ENCODE measurements at places on chromosomes 16 and 17. TPM values are rescaled to one million over a fixed set of nuclear protein-coding genes. Genes with fewer than 3 reads are reported as not detected.

SHISA9 gene
- total RNA-seq: not detected

GRCh38 chr16:86075839-86076440 lies 177.0 kb downstream of the IRF8 start:
- no peaks in the 10 kb centered on the region for H3K36me3 ChIP-seq
- no peak for DNase-seq
- no peak overlapping the region for H3K27ac ChIP-seq
- H3K4me1 ChIP-seq: no peaks in the 10 kb centered on the region
- peaks cover 17% of the 10 kb centered on the region for H3K27me3 ChIP-seq

- no peak overlapping the region for H3K4me3 ChIP-seq
- no peaks in the 10 kb centered on the region for H3K36me3 ChIP-seq
These were observed 457.9 kb upstream of the DYNLRB2 start for GRCh38 chr16:80082906-80083305.

GRCh38 chr16:4103745-4104144 lies 12.5 kb downstream of the ADCY9 start:
- no peak for DNase-seq
- H3K27me3 ChIP-seq: no peaks in the 10 kb centered on the region
- H3K4me1 ChIP-seq: peaks cover 7% of the 10 kb centered on the region
- H3K27ac ChIP-seq: no peak overlapping the region
- no peak overlapping the region for H3K4me3 ChIP-seq

GRCh38 chr17:58417300-58418092 lies at the start of gene RNF43:
Gene RNF43, minus strand, starts transcription at chr17:58417534. Its CDS starts 1,957 bp downstream, at chr17:58415577.
- no peaks in the 10 kb centered on the region for H3K36me3 ChIP-seq
- peak within 1 kb of the TSS; percentile 24 for H3K27ac ChIP-seq
- H3K4me3 ChIP-seq: peak within 1 kb of the TSS; percentile 24
- peak; percentile 93 for DNase-seq
- H3K27me3 ChIP-seq: no peaks in the 10 kb centered on the region

CES1 gene
- total RNA-seq: not detected

CTRL gene
- total RNA-seq: 2.9 TPM

- H3K27ac ChIP-seq: no peak overlapping the region
- no peak for DNase-seq
- no peaks in the 10 kb centered on the region for H3K36me3 ChIP-seq
- H3K27me3 ChIP-seq: no peaks in the 10 kb centered on the region
- no peak overlapping the region for H3K4me3 ChIP-seq
These were observed 115.4 kb upstream of the ZFHX3 start for GRCh38 chr16:73163238-73163815.

TEX19 gene
- total RNA-seq: not detected

GRCh38 chr16:22191532-22192260 lies 14.4 kb upstream of the EEF2K start:
- peak overlapping the region; percentile 99 for H3K27ac ChIP-seq
- H3K36me3 ChIP-seq: peaks cover 2% of the 10 kb centered on the region
- peaks cover 2% of the 10 kb centered on the region for H3K27me3 ChIP-seq
- peaks cover 58% of the 10 kb centered on the region for H3K4me1 ChIP-seq

NPIPA5 gene
- total RNA-seq: 14.9 TPM

- no peaks in the 10 kb centered on the region for H3K36me3 ChIP-seq
- no peaks in the 10 kb centered on the region for H3K4me1 ChIP-seq
- DNase-seq: no peak
- no peak overlapping the region for H3K27ac ChIP-seq
- no peak overlapping the region for H3K4me3 ChIP-seq
These were observed 645.6 kb upstream of the CDH8 start for GRCh38 chr16:62681819-62682218.

DNA sequence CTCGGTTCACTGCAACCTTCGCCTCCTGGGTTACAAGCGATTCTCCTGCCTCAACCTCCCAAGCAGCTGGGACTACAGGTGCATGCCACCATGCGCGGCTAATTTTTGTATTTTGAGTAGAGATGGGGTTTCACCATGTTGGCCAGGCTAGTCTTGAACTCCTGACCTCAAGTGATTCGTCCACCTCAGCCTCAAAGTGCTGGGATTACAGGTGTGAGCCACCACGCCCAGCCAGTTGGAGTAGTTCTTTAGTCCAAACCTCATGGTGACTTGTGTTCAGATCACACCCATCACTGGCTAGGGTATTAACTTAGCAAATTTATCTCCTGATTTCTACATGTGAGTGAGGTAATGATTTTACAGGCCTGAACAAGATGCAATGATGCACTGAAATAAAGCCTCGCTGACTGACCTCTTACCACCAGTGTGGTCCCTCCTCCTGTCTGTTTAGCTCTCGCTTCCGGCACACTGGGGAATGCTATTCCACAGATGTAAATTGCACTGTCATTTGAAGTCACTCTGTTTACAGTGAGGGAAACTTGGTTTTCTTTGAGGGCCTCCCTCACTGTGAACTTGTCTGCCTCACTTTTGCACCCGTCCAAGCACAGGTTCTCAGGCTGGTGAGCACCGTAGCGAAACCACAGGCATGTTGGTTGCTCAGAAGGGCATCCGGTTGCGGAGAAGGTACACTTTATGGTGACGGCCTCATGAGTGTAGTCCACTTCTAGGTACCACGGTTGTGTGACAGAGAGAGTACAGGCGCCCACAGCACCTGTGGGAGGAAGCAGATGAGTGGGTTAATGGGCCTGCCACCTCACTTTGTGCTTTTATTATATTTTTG lies 5.5 kb downstream of the IGSF6 start:
- peak overlapping the region; percentile 79 for H3K27ac ChIP-seq
- no peaks in the 10 kb centered on the region for H3K27me3 ChIP-seq
- peaks cover 52% of the 10 kb centered on the region for H3K4me1 ChIP-seq
- peaks cover 3% of the 10 kb centered on the region for H3K36me3 ChIP-seq
- peak overlapping the region; percentile 30 for H3K4me3 ChIP-seq

DNA sequence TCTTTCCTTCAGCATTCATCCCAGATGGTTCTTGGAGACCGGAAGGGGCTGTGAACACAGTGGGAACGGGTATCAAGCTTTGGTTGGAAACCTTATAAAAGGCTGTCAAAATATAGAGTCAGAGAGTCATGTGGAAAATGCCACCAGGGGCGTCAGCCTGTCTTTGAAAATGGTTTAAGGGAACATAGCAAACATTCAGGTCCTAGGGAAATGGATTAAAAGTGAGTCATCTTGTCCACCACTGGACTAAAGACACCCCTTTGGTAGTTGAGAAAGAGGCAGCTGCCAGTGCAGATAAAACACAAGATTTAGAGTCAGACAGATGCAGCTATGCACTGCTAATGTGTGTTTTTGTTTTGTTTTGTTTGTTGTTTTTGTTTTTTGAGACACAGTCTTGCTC lies 47.8 kb upstream of the BCO1 start:
- peaks cover 5% of the 10 kb centered on the region for H3K27me3 ChIP-seq
- no peak overlapping the region for H3K27ac ChIP-seq
- no peaks in the 10 kb centered on the region for H3K36me3 ChIP-seq
- no peak overlapping the region for H3K4me3 ChIP-seq

DNA sequence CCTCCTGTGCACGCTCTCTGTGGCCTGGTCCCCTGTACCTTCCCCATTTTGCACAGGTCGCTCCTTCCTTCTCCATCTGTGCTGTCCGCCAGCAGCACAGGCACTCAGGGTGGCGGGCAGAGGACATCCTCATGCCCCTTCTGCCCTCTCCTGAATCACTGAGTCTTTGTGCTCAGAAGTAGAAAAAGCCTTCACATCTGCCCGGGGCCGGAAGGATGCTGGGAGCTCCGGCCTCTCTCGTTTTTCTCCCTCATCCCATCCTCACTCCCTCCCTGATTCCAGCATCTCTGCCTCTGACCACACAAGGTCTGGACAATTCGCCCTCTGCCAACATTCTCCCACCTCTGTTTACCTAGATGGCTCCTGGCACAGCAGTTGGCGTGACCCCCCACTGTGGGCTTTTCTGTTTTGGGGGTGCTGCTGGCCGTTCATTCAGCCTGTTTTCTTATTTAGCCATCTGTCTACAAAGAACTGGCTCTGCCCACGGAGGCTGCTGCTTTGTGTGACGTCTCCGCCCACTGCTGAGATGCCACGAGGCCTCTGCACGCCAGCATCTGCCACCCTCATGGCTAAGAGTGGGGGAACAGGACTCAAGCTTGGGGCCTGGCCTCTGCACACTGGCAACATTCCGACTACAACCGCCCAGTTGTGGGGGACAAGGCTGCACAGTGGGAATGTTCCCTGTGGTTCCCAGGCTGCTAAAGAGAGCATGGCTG lies 36.7 kb downstream of the SEC14L5 start:
- H3K27me3 ChIP-seq: peaks cover 13% of the 10 kb centered on the region
- no peak for DNase-seq
- no peaks in the 10 kb centered on the region for H3K36me3 ChIP-seq
- no peak overlapping the region for H3K27ac ChIP-seq
- no peaks in the 10 kb centered on the region for H3K4me1 ChIP-seq
- H3K4me3 ChIP-seq: no peak overlapping the region

DNA sequence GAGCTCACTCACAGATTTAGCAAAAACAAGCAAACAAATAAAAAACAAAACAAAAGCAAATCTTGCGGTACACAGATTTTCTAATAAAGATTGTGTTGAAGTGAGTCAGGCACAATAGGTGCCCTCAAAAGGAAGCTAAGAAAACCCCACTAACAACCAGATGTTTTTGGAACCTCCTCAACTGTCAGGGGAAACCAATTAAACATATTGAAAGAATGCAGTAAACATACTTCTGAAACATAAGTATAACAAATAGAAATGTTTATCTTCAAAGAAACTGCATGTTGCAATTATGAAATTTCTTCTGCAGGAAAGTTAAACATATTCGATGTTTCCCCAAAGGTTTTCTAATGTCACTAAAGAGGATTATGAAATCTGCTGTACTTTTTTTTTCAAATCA lies 110.5 kb upstream of the CORO6 start:
- no peak overlapping the region for H3K27ac ChIP-seq
- H3K4me1 ChIP-seq: peaks cover 25% of the 10 kb centered on the region
- peaks cover 12% of the 10 kb centered on the region for H3K36me3 ChIP-seq
- H3K27me3 ChIP-seq: no peaks in the 10 kb centered on the region
- no peak for DNase-seq
- no peak overlapping the region for H3K4me3 ChIP-seq

- H3K4me3 ChIP-seq: no peak overlapping the region
- DNase-seq: no peak
- H3K4me1 ChIP-seq: peaks cover 6% of the 10 kb centered on the region
- no peaks in the 10 kb centered on the region for H3K36me3 ChIP-seq
- H3K27ac ChIP-seq: no peak overlapping the region
- H3K27me3 ChIP-seq: no peaks in the 10 kb centered on the region
These were observed 14.2 kb upstream of the FOXK2 start for GRCh38 chr17:82505296-82505695.

GRCh38 chr16:30033270-30033669 lies 2.2 kb upstream of the TLCD3B start:
- no peak overlapping the region for H3K4me3 ChIP-seq
- H3K36me3 ChIP-seq: no peaks in the 10 kb centered on the region
- peaks cover 41% of the 10 kb centered on the region for H3K27me3 ChIP-seq
- DNase-seq: peak; percentile 68
- H3K4me1 ChIP-seq: peaks cover 23% of the 10 kb centered on the region
- H3K27ac ChIP-seq: no peak overlapping the region

- DNase-seq: peak; percentile 92
- H3K4me1 ChIP-seq: peaks cover 10% of the 10 kb centered on the region
- H3K4me3 ChIP-seq: peak overlapping the region; percentile 56
These were observed 4.4 kb downstream of the CD19 start for GRCh38 chr16:28935924-28936783.

LHX1 gene
- 0.17 TPM for total RNA-seq

CPD gene
- total RNA-seq: 34.3 TPM

DNA sequence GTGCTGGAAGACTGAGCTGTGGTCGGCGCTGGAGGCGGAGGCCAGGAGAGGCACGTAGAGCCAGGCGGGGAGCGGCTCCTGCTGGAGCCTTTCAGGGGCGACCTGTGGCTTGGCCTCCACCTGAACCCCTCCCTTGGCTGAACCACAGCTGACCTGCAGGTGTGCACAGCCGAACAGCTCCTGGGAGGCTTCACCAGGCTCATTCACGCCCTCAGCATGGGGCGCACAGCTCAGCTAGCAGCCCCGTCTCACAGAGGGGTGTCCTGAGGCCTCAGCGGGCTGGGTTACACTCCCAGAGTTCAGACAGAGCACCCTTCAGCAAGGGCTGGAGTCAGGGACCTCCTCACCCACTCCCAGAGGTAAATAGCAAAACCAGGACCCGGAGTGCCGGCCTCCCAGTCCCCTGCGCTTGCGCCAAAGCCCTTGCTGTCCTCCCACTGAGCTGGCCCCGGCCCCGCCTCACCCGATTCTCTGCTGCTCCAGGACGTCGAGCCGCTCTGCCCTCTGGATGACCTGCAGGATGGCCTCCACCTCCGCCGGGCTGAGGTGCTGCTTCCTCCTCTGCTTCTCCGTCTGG lies 31.7 kb downstream of the RPH3AL start:
- DNase-seq: no peak
- H3K4me1 ChIP-seq: no peaks in the 10 kb centered on the region
- H3K4me3 ChIP-seq: no peak overlapping the region
- no peaks in the 10 kb centered on the region for H3K27me3 ChIP-seq
- H3K27ac ChIP-seq: no peak overlapping the region

- no peaks in the 10 kb centered on the region for H3K36me3 ChIP-seq
- peaks cover 32% of the 10 kb centered on the region for H3K4me1 ChIP-seq
- peaks cover 7% of the 10 kb centered on the region for H3K27me3 ChIP-seq
- peak overlapping the region; percentile 28 for H3K27ac ChIP-seq
These were observed 5.8 kb upstream of the SOCS3 start for GRCh38 chr17:78365561-78366108.

DNA sequence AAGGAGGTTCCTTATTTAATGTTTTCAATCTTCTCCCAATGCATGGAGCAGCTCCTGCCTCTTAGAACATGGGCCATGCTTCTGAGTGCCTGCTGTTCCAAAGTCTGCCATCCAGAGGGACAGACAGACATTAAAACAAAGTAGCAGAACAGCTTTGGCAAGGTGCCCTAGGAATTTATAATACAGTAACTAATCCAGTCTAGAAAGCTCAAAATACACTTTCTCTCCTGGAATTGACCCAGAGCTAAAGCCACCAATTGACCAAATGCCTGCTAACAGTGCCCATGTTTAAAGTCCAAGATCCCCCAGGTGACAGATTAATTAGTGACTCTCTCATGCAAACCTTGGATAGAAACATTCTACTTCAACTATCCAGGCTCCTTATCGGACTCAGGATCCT lies 11.1 kb upstream of the CHRNE start:
- no peaks in the 10 kb centered on the region for H3K36me3 ChIP-seq
- DNase-seq: no peak
- H3K4me1 ChIP-seq: no peaks in the 10 kb centered on the region
- H3K27me3 ChIP-seq: no peaks in the 10 kb centered on the region
- H3K27ac ChIP-seq: no peak overlapping the region

DNA sequence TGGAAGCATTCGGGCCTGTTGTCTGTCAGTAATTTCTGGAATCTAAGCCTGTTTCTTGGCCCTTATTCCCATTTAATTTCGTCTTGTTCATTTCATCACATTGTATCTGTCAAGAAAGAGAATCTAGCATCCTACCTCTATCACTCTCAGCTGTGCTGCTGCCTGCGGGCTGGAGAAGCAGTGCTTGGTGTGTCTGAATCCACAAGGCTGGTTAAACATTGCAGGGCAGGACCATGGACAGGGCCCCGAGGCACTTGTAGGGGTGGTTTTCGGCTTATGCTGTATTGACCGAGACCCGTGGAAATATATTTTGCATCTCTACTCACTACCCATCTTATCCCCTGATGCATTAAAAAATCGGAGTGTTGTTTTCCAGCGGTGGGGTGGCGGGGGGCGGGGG lies 3.1 kb downstream of the RAB11FIP4 start:
- H3K4me1 ChIP-seq: no peaks in the 10 kb centered on the region
- peaks cover 42% of the 10 kb centered on the region for H3K27me3 ChIP-seq
- peak; percentile 63 for DNase-seq
- H3K4me3 ChIP-seq: no peak overlapping the region
- H3K27ac ChIP-seq: no peak overlapping the region

GRCh38 chr16:30119428-30119827 lies 3.6 kb downstream of the MAPK3 start:
- DNase-seq: no peak
- peaks cover 9% of the 10 kb centered on the region for H3K36me3 ChIP-seq
- peaks cover 30% of the 10 kb centered on the region for H3K4me1 ChIP-seq
- no peaks in the 10 kb centered on the region for H3K27me3 ChIP-seq
- no peak overlapping the region for H3K4me3 ChIP-seq

GP1BA gene
- not detected for total RNA-seq

All from activated CD4-positive, alpha-beta memory T cell treated with anti-CD3 and anti-CD28 coated beads for 36 hours (primary cell).